ENCODE measurements at places on chromosomes 1 and 21.

DNA sequence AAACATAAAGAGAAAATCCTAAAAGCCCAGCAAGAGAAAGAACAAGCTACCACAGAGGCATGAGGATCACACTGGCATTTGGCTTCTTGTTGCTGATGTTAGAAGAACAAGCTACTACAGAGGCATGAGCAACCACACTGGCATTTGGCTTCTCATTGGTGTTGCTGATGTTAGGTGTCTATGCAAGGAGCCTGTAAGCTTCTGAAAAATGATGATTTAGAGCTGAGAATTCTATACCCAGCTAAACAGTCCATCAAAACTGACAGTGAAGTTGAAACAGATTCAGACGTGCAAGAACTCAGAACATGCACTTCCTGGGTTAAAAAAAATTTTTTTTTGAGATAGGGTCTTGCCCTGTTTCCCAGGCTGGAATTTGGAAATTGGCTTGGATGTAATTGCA, 37.8 kb upstream of the ADARB1 start:
- DNase-seq: no peak

DNA sequence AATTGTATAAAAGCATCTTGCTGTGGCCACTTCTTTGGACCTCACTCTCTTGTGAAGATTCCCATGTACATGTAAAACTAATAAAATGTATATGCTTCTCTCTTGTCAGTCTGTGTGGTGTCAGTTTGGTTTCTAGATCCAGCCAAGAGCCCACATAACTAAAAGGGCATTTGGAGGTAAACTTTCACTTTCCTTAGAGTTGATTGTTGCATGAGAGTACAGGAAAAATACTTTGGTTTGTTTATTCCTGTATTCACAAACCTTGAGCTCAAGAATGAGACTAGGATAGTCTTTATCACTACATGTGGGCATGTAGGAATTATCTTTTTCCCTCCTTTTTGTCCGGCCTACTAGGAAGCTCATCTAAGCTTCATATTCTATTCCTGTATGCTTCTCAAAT, 50.9 kb downstream of the KCTD3 start:
- DNase-seq: no peak

DNA sequence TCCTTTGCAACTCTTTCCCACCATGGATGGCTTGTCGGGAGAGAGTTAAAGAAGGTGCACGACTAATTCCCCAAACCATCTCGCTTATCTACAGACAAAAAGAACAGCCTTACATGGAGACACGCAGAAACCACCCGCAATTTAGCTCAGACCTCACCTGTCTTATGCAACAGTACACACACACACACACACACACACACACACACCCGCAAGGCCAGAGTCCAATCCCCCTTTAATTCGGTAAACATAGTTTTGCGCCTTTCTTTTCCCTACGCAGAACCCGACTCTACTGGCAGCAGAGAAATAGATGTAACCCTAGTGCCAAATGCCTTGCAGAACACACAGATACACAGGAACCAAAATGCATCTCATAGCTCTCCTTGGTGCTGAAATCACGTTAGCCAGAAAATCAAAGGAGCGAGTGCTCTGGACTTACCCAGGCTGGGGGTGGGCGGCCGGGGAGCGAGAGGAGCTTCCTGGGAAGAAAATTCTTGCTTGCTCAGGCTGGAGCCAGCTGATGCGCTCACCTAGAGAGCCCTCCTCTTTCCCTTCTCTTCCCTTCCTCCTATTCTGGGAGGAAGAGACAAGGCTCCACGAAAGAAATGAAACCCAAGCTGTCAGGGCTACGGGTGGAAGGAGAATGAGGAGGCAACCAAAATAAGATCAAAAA, 470 bp downstream of the TNR start:
- DNase-seq: peak; percentile 24

DNA sequence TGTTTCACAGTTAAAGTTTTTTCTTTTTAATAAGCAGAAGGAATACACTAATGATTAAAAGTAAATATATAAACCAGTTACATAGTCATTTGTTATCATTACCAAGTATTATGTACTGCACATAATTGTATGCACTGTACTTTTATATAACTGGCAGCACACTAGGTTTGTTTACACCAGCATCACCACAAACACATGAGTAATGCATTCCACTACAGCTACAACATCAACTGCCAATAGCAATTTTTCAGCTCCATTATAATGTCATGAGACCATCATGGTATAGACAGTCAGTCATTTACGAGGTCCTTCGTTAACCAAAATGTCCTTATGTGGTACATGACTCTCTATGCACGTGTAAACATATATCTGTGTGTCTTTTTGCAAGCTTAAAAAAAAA, 35.2 kb downstream of the SCYL3 start:
- no peak for DNase-seq

GRCh38 chr1:226943156-226943555, 3.1 kb downstream of the COQ8A start:
- no peak for DNase-seq

GRCh38 chr1:56963667-56964066, 2.1 kb downstream of the C8B start:
- no peak for DNase-seq

- no peak for DNase-seq
Observed at GRCh38 chr1:162385280-162385623, 3.7 kb downstream of the C1orf226 start.

- DNase-seq: no peak
Observed at GRCh38 chr1:230647321-230647720, 5.0 kb downstream of the COG2 start.
